ENCODE measurements at places on chromosomes 5 and 9.

DNA sequence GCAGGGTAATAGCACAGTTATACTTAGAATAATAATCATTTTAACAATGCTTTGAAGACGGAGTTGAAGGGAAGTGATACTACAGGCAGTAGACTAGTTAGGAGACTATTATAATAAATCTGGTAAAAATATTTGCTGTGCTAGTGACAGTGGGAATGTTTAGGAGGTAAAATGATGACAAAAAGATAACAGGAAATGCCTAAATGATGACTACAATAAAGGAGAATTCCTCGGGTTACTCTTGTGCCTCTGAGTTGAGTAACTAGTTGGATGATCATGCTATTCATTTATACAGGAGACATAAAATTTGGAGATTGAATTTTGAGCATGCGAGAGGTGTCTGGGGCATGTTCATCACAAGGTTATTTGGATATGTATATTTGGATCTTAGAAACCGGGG is 32.2 kb upstream of the PAM start:
- no peak for DNase-seq

DNA sequence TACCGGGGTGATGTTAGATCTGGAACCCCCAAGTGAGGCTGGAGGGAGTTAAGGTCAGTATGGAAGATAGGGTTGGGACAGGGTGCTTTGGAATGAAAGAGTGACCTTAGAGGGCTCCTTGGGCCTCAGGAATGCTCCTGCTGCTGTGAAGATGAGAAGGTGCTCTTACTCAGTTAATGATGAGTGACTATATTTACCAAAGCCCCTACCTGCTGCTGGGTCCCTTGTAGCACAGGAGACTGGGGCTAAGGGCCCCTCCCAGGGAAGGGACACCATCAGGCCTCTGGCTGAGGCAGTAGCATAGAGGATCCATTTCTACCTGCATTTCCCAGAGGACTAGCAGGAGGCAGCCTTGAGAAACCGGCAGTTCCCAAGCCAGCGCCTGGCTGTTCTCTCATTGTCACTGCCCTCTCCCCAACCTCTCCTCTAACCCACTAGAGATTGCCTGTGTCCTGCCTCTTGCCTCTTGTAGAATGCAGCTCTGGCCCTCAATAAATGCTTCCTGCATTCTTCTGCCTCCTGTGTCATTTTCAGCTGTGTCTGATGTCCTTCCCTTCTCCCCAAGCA is 2.3 kb upstream of the MYOZ3 start:
- no peak for DNase-seq

DNA sequence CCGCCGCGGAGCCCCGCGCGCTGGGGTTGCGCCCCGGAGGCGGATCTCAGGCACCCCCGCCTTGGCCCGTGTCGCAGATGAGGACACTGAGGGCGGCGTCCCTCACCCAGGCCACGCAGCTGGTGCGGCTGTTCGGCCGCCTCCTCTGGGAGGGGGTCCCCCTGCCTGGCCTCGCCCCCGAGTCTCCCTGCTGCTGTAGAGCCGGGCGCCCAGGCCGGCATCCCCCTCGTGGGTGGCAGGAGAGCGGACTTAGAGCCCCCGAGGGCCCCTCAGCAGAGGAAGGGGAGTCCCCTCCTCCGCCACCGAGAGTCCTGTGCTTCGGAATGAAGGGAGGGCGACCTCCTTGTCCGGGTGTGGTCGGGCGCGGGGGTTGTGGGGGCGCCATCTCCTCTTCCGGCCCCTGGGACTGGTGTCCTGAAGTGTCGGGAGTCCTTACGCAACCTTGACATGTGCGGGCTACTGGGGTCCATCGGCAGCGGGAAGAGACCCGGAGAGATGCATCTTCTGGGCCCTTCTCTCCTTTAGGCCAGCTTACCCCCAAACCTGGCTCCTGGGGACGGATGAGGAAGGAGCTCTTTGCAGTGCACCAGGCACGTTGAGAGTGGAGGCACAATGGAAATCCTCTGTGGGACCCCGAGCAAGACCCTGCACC is 11.7 kb upstream of the EXOSC2 start:
- no peak for DNase-seq

DNA sequence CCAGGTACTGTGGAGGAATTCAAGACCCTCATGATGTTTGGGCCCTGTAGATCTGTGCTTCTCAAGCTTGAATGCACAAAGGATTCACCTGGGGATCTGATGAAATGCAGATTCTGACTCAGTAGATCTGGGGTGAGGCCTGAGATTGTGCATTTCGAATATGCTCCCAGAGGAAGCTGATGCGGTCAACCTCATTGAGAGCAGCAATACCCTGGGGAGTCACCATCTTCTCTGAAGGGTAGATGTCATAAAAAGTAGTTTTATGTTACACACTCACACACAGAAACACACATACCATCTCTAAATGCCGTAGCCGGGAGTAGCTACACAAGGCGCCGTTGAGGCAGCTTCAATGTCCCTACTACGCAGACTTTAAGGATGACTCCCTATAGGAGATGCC is 55.8 kb upstream of the CPEB4 start:
- no peak for DNase-seq

GRCh38 chr5:146047396-146047795 is 58.0 kb downstream of the PLAC8L1 start:
- no peak for DNase-seq
